ENCODE measurements at places on chromosomes 7 and 10. TPM values are rescaled to one million over a fixed set of nuclear protein-coding genes. Genes with fewer than 3 reads are reported as not detected.

Gene RADIL
- 2.9 TPM for total RNA-seq

Gene IKZF1
- not detected for total RNA-seq

Gene GPR26
- not detected for total RNA-seq

Gene APBB1IP
- total RNA-seq, result 6.8 TPM

Gene SLC39A12
- total RNA-seq, result not detected
